ENCODE measurements at places on chromosomes 7 and 10.

GRCh38 chr7:39084349-39084748 lies 106.6 kb downstream of the POU6F2 start:
- no peak for DNase-seq

DNA sequence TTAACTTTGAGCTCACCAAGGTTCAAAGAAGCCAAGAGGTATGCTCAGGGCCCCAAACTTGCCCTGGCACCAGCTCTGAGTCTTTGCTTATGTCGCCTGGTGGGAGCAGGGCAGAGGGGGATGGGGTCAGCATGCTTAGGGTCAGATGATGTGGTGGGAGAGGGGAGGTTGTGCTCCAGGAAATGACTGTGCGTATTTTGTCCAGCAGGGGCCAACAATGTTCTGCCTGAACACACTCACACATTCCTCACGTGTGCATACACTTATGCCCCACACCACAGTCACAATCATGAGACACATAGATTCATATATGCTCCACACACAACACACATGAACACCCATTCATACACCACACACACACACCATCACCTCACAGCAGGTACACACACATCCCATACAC lies 4.4 kb upstream of the RAMP3 start:
- no peak for DNase-seq

- no peak for DNase-seq
Observed at GRCh38 chr7:150412016-150412415, 32.9 kb downstream of the ZNF775 start.

- DNase-seq = no peak
Observed at GRCh38 chr7:1004018-1004852, 21.3 kb downstream of the CYP2W1 start.

DNA sequence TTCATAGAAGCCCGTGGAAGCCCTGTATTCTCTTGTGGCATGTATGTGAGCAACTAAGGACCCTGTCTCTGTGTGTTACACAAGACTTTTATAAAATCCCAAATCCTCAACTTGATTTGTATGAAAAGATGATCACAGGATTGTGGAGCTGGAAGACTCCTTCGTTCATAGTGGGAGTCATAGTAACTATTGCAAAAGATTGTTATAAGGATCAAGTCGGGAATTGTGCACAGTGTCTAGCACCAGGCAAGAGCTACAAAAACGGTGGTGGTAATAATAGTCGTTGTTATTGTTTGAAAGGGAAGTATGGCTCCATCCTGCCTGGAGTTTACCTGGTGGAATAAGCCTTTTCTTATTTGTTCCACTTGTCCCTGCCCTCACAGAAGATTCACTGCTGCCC lies 42.8 kb upstream of the MTURN start:
- no peak for DNase-seq

DNA sequence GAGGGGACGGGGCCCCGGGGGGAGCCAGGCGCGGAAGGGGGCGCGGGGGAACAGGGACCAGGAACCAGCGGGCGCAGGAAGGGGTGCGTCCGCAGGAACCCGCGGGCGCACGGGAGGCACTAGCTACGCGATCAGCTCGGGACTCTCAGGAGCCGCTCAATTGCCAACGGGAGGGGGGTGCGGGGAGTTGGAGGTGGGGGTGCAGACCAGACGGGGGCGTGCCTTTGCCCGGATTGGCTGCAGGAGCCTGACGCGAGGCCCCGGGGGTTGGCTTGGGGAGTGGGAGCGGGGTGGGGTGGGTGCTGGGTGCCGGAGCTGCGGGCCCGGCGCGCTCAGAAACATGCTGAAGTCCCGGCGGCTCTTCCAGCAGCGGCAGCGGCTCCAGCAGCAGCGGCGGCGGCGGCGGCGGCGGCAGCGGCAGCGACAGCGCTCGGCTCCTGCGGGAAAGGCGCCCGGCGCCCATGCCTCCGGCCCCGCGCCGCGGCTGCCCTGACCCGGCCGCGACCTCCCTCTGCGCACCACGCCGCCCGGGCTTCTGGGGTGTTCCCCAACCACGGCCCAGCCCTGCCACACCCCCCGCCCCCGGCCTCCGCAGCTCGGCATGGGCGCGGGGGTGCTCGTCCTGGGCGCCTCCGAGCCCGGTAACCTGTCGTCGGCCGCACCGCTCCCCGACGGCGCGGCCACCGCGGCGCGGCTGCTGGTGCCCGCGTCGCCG lies at the start of gene ADRB1:
Gene ADRB1, plus strand, starts transcription at position 335 of the 715 bp plus-strand sequence. Its CDS starts 267 bp downstream, at position 602.
- peak; percentile 77 for DNase-seq

GRCh38 chr7:133108023-133108422 lies 26.1 kb upstream of the CHCHD3 start:
- no peak for DNase-seq

GRCh38 chr7:45000093-45001032 lies at the start of gene CCM2:
TSS of gene CCM2 (plus strand) at chr7:45000201. CDS start at chr7:45000334, 133 bp downstream.
- peak; percentile 54 for DNase-seq

GRCh38 chr7:41588341-41588740 lies 114.5 kb downstream of the INHBA start:
- DNase-seq = no peak

GRCh38 chr10:62396864-62397263 lies 22.7 kb downstream of the ZNF365 start:
- DNase-seq = no peak

DNA sequence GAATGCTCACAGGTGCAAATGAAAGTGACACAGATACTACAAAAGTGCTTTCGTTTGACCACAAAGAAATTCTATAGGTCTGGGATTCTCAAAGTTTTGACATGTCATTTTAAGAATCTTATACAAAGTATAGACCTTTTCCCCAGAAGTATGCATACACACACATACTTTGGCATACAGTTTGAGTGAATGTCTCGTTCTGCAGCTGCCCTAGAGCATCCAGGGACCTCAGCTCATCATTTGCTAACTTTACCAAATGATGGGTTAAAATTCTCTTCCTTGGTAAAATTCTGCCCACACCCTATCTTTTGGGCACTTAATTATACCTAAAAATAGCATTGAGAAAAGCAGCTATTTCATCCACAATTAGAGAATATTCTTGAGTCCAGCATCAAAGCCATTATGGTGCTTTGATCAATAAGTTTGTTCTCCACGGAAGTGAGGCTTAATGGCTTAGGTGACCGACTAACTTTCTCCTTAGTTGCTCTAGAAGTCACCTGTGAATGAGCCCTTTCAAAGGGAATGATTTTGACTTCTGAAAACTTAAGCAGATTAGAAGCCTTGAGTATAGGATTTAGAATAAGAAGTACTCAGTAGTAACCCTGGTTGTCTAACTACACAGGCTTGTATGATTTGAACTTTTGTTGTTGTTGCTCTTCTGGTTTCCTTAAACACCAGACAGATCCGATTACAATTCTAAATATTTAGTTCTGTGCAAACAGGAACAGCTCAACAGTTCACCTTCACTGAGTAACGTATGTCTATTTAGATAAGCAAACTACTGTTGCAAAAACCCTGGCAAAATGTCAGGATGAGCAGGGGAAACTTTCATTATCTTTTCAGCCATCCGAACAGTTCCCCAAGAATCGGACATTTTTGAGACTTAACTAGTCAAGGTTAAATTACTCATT lies 70.6 kb downstream of the CNNM2 start:
- DNase-seq = no peak

DNA sequence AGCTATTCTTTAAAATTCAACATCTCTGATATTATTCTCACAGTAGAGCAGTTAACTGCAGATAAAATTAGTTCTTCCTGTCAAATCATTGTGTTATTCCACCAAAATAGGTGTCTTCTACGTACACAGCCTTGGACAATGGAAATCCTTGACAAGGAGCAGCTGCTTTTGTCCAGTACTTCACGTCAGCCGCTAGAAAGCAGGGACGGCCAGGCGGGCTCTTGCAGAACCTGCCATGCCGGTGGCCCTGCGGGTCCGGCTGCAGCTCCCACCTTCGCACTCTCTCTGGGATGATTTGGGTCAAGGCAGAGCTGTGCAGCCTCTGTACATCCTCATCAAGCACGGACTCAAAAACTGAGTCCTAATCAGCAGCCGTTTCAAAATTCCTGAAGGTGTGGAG lies 2.2 kb upstream of the FOXI2 start:
- DNase-seq = no peak

GRCh38 chr10:10056961-10057360 lies 960.7 kb upstream of the CELF2 start:
- no peak for DNase-seq

GRCh38 chr7:28123752-28124151 lies 56.8 kb downstream of the JAZF1 start:
- DNase-seq = no peak

Measured in transverse colon (tissue), 4 donors.